Head of caudate nucleus (tissue), 42 donors: ENCODE measurements at places on chromosomes 7 and 10.

GRCh38 chr7:11193131-11193867 lies 219.6 kb downstream of the PHF14 start:
- no peak for DNase-seq

DNA sequence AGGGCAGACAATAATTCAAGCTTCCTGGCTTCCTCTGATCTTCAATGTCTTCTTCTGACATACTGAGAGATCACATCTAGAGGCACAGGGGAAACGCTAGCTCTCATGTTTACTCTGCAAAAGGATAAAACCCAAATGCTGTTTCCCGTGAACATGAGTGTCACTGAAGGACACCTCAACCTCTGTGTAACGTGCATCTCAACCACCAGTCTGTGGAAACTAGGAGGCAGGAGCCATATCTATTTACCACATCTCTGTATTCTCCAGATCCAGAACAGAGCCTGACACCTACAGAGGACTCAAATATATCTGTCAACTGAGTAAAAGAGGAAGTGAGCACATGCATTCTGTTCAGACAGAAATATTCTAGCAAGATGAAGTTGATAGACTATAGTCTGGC lies 140.3 kb upstream of the TARP start:
- no peak for DNase-seq

GRCh38 chr10:59675812-59676211 lies 33.8 kb downstream of the SLC16A9 start:
- DNase-seq: no peak

DNA sequence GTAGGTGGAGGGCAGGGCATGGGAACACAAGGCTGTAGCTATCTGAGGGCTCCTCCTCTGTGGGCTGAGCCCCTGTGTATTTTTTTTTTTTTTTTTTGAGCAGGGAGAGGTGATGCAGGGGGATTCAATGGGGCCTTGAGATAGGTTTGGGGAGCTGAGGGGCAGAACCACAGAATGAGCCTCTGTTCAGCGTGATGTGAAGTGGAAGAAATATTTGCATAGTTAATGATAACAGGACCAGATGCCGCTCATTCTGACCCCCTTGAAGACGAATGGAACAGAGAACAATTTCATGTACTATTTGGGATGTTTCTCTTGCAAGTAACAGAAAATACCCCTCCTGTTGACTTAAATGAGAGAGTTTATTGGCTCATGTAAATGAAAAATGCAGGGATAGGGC lies 69.7 kb upstream of the EMX2 start:
- DNase-seq: no peak

GRCh38 chr7:16479591-16479990 lies 14.1 kb upstream of the SOSTDC1 start:
- no peak for DNase-seq

- DNase-seq: no peak
Observed at GRCh38 chr10:88901206-88901983, 21.4 kb downstream of the STAMBPL1 start.

- no peak for DNase-seq
Observed at GRCh38 chr10:101893510-101894120, 50.0 kb upstream of the KCNIP2 start.

DNA sequence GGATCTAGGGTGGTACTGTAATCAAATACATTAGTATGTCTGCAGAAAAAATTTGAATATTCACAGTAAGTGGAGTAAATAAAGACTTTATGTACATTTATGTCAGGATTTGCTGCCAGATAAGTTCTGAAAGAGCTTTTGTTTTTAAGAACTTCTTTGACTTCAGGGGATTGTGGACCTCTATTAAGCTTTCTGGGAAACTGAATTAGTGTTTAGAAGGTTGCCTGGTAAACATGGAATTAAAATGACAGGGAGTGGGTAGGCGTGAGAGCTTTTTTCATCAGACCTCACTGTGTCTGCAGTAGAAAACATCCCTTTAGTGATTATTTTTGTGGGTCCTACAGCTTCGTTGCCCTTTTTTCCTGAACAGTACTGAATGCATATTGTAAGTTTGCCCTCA lies 15.7 kb downstream of the SDHAF3 start:
- DNase-seq: no peak

- DNase-seq: no peak
Observed at GRCh38 chr7:99557940-99558305, 519 bp upstream of the ZNF655 start.

DNA sequence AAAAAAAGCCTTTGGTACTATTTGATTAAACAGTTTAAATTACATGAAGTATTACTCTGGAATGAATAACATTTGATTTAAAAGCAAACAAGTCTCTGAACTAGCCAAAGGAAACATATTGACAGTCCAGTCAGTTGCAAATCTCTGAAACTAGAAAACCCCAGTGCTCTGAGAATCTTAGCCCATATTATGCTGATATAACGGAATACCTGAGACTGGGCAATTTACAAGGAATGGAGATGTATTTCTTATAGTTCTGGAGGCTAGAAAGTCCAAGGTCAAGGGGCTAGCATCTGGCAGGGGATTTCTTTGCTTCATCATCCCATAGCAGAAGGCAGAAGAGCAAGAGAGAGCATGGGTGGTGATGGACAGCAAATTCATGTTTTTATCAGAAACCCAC lies 21.7 kb upstream of the FKBP9 start:
- no peak for DNase-seq

DNA sequence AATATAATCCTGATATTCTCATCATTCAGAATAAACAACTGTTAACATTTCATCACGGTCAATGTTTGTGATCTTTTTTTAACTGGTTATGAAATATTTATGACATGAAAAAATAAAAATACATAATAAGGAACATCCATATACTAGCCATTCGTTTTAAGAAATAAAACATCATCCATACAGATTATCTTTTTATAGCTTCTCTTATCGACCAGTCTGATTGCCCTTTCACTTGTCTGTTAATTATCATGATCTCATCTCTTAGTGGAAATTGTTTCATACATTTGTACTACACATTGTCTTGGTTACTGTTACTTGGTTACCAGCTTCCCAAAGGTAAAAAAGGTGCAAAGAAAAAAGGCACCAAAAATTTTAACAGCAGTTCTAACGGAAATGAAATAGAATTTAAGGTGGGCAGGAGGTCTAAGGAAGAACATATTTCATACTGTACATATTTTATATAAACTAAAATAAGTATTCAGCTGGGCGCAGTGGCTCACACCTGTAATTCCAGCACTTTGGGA lies 8.4 kb downstream of the ARHGAP21 start:
- no peak for DNase-seq

GRCh38 chr7:80735330-80735729 lies 96.9 kb downstream of the CD36 start:
- no peak for DNase-seq

GRCh38 chr7:112224186-112224585 lies 17.7 kb downstream of the ZNF277 start:
- no peak for DNase-seq

GRCh38 chr10:16231734-16232435 lies 204.9 kb upstream of the PTER start:
- no peak for DNase-seq

DNA sequence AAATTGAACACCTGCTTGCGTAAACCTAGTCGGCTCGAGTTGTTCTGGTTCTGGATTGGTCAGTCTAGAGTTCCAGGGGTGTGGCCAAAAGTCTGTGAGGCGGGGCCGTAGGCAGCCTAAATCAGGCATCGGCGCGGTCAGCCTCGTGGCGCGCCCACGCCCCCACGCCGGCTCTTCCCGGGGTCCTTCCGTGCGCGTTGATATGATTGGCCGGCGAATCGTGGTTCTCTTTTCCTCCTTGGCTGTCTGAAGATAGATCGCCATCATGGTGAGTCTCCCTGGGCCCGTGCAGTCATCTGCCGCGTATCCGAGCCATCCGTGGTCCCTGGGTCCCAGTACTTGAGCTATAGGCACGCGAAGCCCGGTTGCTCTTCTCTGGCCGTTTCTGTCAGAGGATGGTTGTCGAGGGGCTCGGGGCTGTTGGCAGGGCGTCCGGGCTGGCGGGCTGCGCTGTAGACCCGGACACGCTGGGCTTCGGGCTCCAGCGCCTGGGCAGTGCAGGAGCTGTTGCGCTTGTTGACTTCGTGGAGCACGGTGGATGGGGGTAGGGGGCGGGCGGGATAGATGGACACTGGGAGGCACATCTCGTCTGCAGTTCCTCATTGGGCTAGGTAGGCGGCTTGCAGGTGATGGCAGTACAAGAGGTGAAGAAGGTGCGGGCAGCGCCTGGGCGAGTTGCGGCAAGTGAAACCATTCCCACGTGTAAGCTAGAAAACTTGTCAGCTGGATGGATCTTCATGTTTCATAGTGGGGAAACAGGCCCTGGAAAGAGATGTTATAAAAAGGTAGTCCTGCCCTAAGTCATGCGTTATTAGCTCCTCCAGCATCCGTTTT lies at the start of gene RPS24:
TSS of gene RPS24 (plus strand) at position 227 of the 834 bp plus-strand sequence. CDS start at position 266, 39 bp downstream.
- DNase-seq: peak; percentile 97

GRCh38 chr7:44498230-44498954 lies 7.9 kb upstream of the NUDCD3 start:
- DNase-seq: no peak
